ENCODE measurements at places on chromosomes 13 and 19.
A peak's percentile ranks its signal among the peaks of the same experiment; 100 is the strongest.

DNA sequence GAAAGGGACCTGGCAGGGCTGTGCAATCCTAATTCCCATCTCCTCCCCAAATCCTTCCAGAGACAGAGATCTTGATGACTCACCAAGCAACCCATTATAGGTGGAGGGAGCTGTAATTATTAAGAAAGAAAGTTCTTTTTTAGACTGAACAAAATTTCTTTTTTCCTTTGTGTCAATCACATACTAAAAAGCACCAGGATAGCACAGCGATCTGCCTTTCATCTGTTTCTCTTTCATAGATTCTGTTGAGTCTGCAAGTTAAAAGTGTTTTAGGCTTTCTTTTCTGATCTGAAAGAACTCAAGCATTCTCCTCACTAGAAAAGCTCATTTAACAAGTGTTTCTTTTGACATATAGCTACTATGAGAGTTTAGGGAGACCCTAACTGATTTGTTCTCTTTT lies 222.8 kb downstream of the DCT start:
- DNase-seq = no peak

GRCh38 chr13:106594980-106595379 lies 27.0 kb upstream of the ARGLU1 start:
- no peak for DNase-seq

DNA sequence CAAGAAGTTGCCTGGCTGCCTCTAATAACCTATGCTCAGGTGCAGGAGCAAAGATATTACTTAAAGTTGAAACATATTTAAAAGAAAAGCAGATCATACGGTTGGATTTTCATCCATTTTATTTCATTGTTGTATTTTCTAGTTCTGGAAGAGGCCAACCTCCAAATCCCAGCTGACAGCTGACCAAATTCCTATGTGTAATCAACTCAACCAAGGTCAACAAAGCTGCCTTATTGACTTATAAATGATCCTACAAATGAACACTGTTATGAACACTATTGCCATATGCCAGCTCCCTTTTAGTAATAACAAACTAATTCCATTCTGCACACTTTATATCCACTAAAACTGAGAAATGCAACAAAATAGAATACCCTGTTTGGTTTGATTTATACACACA lies 1537.4 kb downstream of the SLITRK1 start:
- no peak for DNase-seq

- no peak for DNase-seq
Observed at GRCh38 chr13:33194820-33195692, 90.5 kb downstream of the STARD13 start.

DNA sequence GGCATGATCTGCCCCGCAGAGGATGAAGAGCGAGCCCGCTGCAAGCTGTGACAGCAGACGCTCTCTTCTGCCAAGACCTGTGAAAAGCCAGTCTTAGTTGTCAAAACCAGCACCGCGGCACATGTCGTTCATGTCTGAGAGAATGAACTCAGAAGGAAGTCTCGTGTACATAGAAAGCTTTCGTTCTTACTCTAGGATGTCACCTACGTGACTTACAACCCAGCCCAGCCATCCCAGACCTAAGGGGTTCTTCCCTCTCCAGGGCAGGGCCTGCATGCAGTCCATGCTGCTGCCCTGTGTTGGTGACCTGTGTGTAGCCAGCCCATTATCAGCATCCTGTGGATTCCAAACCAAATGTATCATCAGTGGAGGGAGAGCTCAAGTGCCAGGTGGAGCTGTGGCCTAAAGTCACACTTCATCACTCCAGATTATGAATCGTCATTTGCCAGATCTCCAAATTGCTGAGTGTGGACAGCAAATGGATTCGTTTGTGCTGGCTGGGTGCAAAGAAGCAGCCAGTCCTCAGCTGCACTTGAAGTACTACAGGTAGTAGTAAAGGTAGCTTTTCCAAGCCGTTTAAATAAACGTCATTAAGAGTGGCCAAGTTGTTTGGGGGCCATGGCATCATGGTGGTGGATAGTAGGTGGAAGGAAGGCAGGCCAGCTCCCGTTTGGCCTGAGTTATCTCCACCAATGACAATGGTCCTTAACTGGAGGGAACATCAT lies 73.9 kb upstream of the GPR183 start:
- peak; percentile 53 for DNase-seq

- no peak for DNase-seq
Observed at GRCh38 chr19:34480971-34481841, at the start of gene WTIP. Gene WTIP, plus strand, starts transcription at chr19:34481758. Its CDS starts 217 bp downstream, at chr19:34481975.

- peak; percentile 93 for DNase-seq
Observed at GRCh38 chr19:7488736-7489353, at the start of gene PEX11G. Gene PEX11G, minus strand, starts transcription at chr19:7489035. Its CDS starts 25 bp downstream, at chr19:7489010.
